ENCODE measurements at places on chromosomes 1 and 21.

DNA sequence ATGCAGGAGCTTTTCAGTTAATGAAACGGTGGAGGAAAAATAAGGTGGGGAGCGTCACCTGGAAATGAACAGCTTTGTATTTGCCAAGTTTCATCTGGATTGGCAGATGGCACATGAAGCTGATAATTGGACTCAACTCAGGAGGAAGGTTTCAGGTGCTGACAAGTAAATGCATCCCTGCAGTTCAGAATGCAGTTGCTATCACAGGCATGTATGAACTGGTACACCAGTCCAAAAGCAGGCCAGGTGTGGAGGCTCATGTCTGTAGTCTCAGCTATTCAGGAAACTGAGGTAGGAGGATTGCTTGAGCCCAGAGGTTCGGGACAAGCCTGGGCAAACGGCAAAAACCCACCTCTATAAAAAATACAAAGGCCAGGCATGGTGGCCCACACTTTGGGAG is 15.5 kb downstream of the DEGS1 start:
- DNase-seq, result no peak

DNA sequence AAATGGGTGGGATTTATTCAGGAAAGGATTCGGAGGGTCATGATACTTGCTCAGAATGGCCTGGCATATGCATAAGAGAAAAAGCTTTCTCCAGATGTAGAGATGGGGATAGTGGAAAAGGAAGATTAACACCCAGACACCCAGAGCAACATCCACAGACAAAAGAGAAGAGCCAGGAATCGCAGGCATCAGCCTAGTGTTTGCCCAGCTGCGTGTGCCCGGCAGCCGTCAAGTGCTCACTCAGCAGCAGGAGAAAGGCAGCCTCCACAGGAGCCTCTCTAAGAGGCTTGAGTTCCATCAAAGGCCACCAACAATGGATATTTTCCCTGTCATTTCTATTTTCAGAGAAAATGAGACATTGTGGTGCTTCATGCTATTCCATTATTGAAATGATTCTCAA is 54.7 kb downstream of the NTPCR start:
- DNase-seq, result no peak

DNA sequence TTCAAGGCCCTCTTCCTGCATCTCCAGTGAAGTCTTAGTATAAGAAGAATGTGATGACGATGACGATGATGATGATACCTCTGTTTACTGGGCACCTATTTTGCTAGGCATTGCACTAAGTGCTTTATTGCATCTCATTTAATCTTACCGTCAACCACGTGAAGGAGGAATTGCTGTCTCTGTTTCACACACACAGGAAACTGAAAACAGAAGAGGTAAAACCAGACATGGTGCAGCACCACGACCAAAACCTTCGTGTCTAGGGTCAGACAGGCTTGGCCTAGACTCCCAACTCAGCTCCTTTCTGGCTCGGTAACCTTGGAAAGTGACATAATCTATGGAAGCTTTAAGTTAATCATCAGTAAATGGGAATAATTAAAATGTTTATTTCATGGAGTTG is 20.7 kb upstream of the KCNA2 start:
- DNase-seq, result no peak

GRCh38 chr1:236502579-236502971 is 21.2 kb upstream of the LGALS8 start:
- DNase-seq, result peak; percentile 75

DNA sequence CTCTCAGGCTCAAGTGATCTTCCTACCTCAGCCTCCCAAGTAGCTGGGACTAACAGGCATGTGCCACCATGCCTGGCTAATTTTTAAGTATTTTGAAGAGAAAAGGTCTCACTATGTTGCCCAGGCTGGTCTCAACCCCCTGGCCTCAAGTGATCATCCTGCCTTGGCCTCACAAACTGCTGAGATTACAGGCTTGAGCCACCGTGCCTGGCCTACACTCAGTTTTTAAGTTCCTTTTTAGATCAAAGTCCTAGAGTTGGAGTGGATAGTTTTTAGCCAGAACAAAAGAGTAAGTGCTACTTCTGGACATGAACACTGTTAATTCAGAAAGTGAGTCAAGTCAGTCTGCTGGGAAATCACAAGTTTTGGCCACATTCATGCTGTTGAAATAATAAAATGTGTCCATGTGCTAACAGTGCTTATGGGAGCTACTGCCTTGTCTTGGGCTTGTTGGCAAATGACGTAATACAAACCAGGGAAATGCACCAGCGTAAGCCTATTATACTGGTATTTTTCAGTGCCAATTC is 84.2 kb downstream of the NDUFS5 start:
- DNase-seq, result no peak

DNA sequence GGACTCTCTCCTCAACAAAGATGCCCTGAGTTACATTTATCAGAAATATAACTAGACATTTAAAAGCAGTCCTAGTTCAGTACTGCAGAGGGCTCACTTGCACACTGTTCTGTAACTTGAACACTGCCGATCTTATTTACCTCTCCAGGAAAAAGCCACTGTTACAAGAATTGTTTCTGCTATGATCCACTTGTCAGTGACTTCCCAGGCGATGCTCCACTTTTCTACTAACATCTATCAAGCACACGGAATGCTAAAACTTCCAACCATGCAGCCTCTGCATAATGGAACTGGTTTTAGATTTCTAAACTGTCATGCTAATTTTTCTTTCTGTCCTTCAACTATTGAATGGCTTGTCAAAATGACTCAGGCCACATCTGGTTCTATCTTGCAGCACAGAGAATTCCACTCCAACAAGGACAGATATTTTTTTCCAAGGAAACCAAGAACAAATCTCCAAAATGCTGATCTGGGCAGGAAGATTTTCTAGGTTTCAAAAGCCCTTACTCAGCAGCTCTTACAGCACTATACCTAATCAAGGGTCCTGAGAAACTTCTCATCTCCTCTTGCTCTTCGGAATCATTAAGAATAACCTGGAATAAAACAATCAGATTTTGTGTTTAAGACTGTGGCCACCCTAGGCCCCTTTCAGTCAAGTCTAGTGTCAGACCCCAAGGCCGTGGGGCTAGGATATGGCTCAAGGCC is 9.9 kb downstream of the SEC16B start:
- peak; percentile 26 for DNase-seq

DNA sequence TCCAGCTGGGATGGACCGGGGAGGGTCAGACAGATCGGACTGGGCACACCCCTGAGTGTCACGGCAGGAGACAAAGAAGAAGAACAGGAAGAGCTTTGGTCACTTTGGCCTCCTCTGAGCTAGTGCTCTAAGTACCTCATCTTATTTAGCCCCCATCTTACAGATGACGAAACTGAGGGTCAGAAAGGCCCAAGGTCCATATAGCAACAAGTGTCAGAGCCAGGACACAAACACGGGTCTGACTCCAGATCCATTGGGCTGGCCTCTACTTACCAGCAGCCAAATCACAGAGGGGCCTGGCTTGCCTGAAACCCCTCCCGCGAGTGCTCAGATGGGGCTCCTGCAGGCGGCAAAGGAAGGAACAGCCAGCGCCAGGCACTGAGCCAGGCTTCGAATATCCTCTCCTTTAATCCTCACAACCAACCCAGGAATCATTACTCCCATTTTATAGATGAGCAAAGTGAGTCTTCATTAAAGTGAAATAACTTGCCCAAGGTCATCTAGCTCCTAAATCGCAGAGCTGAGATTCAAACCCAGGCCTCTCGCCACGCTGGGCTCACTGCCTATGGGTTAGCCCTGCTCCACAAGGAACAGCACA is 25.7 kb upstream of the SELENON start:
- no peak for DNase-seq

GRCh38 chr1:175220853-175221556 is 28.4 kb upstream of the KIAA0040 start:
- no peak for DNase-seq

GRCh38 chr1:230641346-230641745 is 935 bp upstream of the COG2 start:
- DNase-seq, result no peak

GRCh38 chr1:86247597-86248279 is 91.2 kb upstream of the COL24A1 start:
- DNase-seq, result no peak

DNA sequence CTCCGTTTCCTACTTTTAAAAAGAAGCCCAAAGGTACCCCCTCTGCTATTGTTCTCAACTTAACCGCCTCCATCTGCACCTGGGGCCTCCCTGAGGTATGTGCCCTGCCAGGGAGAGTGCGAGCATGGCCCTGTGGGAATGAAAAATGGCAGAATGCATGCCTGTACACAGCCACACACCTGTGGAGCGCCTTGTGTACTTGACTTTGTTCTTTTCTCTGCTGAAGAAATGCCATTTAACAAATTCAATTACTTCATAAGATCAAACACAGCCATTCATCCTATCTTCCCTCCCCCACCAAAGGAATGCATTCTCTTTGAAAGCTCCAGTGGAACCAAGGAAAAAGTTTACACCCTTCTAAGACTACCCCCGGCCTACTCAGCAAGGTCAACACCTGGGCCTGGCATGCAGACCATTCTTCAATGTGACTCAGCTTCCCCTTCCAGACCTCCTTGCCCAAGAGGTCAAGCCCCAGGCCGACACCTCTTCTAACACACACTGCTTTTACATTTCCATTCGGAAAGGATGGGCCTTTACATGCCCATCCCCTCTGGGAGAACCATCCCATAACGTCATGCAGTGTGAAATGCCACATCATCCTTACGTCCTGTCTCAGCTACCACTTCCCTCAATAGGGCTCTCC is 123.7 kb downstream of the SMYD2 start:
- peak; percentile 74 for DNase-seq

All from SJSA1 (cell line).